Stomach (tissue), 19 donors: ENCODE measurements at places on chromosomes 3 and 15.

- DNase-seq: no peak
These were observed 32.9 kb upstream of the CRTC3 start for GRCh38 chr15:90496791-90497190.

GRCh38 chr15:29480278-29480677 is 210.7 kb upstream of the NSMCE3 start:
- DNase-seq: no peak

DNA sequence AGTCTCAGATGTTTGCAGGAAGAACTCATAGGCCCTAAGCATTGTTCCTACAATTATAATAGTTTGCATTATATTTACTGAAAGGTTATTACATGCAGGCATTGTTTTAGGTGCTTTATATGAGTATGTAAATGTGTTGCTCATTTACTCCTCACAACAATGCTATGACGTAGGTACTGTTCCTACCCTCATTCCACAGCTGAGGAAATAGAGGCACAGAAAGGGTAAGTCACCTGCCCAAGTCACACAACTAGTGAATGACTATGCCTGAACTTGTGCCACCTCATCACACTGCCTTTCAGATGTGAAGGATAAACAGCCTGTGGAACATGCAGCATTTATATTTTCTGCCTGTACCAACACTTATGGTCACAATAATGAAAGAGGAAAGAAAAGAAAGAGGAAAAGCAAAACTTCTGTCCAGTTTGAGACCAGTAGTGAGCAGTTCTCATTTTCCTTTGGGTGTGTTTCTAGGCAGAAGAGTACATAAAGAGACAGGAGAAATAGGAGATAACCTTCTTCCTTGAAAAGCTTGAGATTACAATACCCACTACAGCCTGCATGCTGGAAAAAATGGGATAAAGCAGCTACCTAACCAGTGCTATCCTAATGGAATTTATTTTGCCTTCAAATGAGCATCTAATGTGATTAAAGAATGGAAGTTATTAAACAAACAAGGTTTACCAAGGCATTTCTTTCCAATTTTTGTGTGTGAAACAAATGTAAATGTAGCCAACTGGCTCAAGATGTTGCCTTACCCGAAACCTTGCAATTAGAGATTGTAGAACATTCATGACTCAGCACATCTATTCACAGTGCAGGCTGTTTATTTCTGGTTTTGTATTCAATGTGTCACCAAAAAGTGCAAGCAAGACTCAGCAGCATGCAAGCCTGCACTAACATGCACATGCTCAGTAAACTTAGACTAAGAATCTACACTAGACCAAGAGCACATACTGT is 20.5 kb upstream of the ENTPD3 start:
- peak; percentile 9 for DNase-seq

DNA sequence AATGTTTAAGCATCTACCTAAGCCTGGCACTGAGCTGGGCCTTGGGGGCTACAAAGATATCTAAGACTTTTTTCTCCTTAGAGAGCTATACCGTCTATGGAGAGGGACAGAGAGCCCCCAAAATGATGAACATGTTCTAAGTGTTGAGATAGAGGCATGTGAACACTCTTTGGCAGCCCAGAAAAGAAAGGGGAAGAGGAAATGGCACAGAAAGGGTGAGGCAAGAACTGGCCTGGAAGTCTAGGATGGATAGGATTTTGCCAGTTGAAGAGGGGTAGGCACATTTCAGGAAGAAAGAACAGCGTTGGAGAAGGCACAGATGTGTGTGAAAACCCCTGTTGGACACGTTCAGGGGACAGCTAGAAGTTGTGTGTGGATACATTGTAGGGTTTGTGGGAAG is 276.2 kb upstream of the LRRFIP2 start:
- no peak for DNase-seq

GRCh38 chr3:28039234-28039633 is 202.2 kb upstream of the CMC1 start:
- no peak for DNase-seq

DNA sequence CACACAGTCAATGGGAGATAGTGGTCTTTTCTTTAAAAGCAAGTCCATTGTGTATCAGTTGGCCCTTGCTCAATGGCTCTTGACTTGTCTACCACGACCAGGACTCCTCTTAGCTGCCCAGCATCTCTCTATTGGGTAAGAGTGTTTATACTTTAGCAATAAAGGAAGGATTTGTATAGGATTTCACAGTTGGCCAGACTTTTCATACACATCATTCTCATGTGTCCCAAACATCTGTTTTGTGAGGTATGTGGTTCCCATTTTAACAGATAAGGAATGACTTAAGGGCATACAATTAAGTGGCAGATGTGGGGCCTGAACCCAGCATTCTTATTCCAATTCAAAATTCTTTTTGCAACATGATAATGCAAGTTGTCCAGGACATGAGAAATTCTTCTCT is 191.5 kb downstream of the CHST2 start:
- no peak for DNase-seq
